ENCODE measurements at places on chromosomes 2 and 18. TPM values are rescaled to one million over a fixed set of nuclear protein-coding genes. Genes with fewer than 3 reads are reported as not detected.

DNA sequence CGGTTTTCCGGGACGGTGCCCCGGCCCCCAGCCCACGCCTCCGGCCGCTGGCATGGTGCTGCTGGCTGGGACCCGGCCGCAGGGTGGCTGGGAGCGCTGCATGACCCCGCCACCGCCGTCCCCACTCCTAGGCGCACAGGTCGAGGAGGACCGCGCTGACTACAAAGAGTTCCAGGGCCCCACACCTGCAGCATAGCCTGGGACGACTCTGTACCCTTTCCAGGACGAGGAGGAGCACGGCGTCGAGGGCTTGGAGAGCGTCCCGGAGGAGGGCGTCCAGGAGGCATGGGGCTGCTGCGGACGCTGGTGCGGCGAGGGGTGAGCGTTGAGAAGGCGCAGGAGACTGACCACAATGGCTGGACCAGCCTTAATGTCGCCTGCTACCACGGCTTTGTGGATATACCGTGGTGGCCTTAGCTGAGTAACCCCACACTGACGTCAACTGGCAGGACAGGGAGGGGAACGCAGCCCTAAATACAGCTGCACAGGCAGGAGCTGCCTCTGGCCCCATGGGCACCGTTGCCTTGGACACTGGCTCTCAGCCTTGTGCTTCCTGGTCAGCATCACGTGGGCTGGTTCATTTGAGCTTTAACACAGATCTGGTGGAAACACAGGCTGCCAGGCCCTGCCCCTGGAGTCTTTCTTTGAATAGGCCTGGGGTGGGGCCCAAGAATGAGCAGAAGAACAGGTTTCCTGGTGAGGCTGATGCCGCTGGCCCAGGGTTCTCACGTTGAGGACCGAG lies 40.9 kb upstream of the TRIM43B start:
- DNase-seq = no peak

- DNase-seq = no peak
Observed at GRCh38 chr2:19627359-19627758, 268.9 kb upstream of the OSR1 start.

DNA sequence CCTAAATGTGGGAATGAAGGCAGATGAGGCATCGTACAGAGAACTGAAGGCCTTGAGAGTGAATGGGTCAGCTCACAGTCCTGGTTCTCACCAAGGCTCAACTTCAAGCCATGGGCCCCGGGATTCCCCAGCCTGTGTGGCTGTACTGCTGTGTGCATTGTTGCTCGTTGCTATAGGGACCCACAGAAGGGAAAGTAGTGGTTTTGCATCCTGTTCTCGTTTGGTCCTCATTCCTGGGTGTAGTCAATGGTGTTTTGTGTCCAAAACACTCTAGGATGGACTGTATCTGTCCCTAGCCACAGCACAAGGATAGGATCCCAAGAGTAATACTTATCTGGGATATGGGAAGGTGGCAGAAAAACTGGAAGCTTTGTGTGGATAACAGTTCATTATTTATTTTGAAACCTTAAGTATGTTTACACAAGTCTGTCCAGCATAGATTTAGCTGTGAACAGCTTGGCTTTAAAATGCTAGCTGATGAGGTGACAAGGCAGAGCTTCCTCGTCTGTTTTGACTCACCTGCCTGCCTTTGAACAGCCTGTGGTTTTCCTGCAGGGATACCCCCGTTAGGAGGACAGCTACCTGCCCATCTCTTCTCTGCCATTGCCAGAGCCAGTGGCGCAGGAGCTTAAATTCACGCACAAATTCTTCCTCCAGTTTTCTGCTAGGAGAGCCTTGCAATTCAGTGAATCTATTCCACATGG lies 85.0 kb downstream of the WDSUB1 start:
- DNase-seq = peak; percentile 17

The FIGN gene
- not detected for total RNA-seq

The RPRD1A gene
- total RNA-seq = 37.4 TPM

The LRP2 gene
- total RNA-seq = not detected

The ZEB2 gene
- total RNA-seq = 37.4 TPM

The STAMBP gene
- total RNA-seq = 28.9 TPM

Data from T-cell (primary cell).